ENCODE measurements at places on chromosomes 13 and 19.

- no peak for DNase-seq
Measured at GRCh38 chr19:47232422-47233211, 1.6 kb upstream of the BBC3 start.

DNA sequence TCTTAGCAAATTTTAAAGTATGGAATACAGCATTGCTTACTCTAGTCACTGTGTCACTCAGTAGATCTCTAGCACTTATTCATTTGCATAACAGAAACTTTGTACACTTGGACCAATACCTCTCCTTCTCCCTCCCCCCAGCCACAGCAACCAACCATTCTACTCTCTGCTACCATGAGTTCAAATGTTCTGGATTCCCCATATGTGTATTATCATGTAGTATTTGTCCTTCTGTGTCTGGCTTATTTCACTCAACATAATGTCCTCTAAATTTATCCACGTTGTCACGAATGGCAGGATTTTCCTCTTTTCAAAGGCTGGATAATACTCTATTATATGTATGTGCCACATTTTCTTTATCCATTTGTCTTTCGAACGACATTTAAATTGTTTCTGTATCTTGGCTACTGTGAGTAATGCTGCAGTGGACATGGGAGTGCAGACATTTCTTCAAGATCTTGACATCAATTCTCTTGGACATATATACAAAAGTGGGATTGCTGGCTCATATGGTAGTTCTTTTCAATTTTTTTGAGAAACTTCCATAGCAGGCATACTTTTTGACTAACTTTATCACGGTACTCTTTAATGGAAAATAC lies 184.5 kb upstream of the SOX21 start:
- no peak for DNase-seq

DNA sequence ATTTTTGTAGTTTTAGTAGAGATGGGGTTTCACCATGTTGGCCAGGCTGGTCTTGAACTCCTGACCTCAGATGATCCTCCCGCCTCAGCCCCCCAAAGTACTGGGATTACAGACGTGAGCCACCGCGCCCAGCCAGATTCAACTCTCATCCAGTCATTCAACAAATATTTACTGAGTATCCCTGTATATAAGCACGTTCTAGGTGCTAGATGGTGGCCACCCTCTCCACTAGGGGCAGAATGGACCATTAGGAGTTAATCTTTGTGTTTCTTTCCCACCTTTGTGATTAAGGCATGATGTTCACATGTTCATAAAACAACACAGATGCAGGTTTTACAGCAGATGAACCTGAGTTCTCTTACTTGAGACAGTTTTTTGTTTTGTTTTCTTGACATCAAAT lies 7.3 kb downstream of the SHKBP1 start:
- no peak for DNase-seq

DNA sequence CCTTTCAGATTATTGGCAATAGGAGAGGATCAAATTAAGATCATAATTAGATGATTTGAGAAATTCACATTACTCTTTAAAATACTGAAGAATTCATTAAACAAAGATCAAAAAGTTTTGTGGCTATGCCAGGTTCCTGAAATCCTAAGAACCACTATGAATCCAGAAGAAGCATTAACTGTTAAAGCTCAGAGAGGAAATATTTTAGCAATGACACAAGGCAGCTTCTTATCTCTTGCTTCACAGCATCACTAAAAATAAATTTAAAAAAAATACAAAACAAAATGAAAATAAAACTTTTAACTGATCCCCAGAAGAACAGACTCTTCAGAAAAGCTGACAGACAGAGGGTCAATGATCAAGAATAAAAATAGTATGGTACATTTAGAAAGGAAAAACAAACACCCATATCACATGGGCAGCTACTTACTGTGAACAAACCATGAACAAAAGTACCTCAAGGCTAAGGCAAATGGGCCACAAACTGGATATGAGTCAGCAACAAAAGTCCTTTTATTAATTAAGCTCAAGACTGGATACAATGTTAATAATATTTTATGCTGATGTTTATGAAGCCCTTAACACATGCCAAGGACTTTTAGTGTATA lies 19.6 kb downstream of the RNF6 start:
- DNase-seq: no peak

DNA sequence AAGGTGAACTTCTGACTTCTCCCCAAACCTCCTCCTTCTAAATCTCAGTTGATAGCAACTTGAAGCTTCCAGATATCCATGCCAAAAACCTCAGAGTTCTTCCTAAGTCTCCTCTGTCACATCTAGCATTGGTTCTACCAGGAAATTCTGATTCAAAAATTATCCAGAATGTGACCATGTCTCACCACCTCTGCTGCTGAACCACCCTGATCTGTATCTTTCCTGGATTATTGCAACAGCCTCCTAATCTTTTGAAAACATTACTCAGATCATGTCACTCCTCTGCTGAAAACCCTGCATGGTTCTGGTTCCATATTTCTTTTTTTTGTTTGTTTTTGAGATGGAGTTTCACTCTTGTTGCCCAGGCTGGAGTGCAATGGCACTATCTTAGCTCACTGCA lies 78.7 kb upstream of the TNFSF11 start:
- no peak for DNase-seq

DNA sequence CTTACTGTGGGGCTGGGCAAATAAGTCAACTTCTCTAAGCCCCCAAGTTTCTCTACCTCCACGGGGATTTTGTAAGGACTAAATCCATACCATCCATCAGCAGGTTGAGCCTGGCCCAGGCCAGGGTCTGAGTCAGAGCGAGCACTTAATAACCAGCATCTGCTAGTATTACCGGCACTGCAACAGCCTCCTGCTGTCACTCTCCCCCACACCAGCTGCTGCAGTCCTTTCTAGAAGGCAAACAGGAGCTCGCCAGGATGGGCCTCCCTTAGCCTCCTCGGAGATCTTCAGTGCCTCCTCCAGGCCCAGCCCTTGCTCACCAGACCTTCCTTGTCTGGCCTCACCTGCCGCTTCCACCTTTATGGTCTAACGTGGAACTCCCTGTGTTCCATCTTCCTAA lies 3.2 kb downstream of the NAPA start:
- no peak for DNase-seq

- DNase-seq: no peak
Measured at GRCh38 chr19:43498233-43498842, 6.2 kb downstream of the PHLDB3 start.

DNA sequence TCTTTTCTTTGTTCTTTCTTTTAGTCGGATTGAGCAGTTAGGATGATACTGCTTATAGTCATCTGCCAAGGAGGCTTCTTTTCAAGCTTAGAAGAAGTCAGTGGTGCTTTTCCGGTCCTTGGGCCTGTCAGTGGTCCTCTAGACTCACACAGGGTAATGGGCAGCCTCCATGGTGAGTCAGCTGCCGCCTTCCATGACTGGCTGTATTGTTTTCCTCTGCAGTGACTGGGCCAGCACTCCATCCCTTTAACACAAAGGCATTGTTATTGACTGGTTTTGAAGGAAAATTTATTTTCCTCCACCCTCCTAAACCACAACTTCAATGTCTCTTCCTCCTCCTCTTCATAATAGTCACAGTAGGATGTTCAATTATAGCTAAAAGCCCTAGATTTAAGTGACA lies 47.1 kb upstream of the CNMD start:
- DNase-seq: no peak
